SW 1271 (cell line): ENCODE measurements at places on chromosomes 2 and 18.

DNA sequence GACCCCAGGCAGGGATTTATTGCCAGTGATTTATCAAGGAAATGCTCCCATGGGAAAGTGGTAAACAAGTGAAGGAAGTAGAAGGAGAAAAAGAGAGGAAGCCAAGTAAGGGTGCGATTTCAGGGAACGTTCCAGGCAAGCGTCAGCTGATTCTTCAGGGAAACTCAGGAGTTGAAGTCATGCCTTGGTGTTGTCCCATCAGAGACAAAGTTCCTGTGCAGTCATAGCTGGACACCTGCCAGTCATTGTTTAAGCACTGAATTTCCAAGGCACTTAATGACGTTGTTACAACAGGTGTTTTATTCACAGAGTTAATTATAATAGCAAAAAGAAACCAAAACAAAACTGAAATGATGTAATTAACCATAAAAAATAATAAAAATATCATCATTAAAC is 381.8 kb upstream of the CRIM1 start:
- DNase-seq, result no peak

DNA sequence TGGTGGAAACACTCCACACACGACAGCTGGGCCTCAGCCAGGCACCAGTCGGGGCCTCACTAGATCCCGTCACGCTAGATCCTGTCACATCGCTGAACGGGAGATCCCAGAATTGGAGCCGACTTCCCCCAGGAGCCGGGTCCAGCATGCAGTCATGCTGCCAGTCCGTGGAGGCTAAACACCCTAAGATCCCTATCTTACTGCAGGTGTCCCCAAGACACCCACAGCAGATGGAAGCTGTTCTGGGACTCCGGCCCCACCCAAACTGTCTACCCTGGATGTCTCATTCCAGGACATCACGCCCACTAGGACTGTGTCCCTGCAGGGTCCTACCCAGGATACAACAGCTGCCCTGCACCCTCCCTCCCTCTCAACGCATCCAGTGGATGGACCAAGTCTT is 23.4 kb downstream of the ZNF516 start:
- no peak for DNase-seq

GRCh38 chr2:216406826-216407225 is 5.5 kb upstream of the SMARCAL1 start:
- no peak for DNase-seq

DNA sequence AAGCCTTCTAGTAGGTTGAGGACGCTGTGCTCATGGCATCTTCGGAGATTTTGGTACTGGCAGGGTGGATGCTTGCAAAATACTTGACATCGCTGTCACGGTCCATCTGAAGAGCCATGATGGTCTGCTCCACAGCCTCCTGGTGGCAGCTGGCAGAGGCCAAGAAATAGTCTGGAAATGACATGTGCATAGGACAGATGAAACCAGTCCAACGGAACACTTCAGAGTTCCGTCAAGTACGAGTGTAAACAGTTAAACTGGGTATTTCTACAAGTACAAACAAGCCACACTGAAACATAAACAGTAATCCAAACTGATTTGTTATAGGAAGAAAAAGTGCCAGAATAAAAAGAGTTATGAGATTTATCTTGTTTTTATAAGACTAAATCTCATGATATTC is 66.6 kb downstream of the PPP4R1 start:
- DNase-seq, result no peak
